Mammary microvascular endothelial cell (primary cell): ENCODE measurements at places on chromosomes 1 and 21. TPM values are rescaled to one million over a fixed set of nuclear protein-coding genes. Genes with fewer than 3 reads are reported as not detected.

The KIF26B gene
- total RNA-seq, result 0.15 and 0.20 TPM in 2 replicates

The TCP10L gene
- not detected in 2 replicates for total RNA-seq

The TTF2 gene
- total RNA-seq, result 23.1 and 24.8 TPM in 2 replicates

The NES gene
- 360 and 381 TPM in 2 replicates for total RNA-seq

The TRAF5 gene
- total RNA-seq, result 4.1 and 6.6 TPM in 2 replicates

The BRINP3 gene
- total RNA-seq, result not detected in 2 replicates

The PPCS gene
- total RNA-seq, result 39.6 and 42.0 TPM in 2 replicates
